ENCODE measurements at places on chromosomes 5 and 9.

DNA sequence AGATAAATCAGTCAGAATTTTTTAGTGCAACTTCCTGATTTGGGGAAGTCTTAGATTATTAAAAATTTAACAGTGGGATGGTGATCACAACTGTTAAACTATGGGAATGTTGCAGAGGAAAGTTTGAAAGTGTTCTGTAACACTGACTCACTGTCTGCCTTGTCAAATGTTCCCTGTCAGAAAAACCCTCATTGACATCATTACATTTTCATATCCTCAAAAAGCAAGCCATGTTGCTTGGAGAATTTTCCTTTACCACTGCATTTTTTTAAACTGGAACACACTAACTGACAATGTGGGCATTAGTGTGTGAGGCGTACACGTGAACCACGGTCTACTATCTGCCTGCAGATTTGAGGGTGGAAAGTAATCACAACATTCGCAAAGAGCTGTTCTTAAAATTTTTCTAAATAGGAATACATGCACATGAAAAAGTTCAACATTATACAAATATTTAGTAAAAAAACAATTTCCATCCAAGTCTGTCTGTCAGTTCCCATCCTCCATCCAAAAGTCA, 28.6 kb upstream of the IL7R start:
- DNase-seq = no peak

GRCh38 chr5:136007271-136007670, 21.5 kb upstream of the TGFBI start:
- DNase-seq = no peak

DNA sequence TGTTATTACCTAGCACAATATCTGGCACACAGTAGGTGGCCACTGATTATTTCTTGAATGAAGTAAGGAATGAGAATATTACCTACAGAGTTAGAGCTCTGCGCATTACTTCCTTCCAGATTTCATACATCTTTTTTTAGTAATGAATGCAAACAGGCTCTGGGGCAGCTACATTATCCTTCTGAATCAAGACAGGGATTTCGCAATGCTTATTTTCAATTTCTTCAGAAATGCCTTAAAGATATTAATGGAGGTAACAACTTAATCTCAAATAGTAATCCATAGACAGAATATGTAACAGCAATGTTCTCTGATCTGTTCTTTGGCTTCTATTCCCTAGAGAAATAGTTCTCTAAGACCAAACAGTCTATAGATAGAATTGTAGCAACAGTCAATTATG, 32.6 kb downstream of the CDKN2A start:
- no peak for DNase-seq

GRCh38 chr5:40410231-40410861, 269.4 kb upstream of the PTGER4 start:
- DNase-seq = no peak

DNA sequence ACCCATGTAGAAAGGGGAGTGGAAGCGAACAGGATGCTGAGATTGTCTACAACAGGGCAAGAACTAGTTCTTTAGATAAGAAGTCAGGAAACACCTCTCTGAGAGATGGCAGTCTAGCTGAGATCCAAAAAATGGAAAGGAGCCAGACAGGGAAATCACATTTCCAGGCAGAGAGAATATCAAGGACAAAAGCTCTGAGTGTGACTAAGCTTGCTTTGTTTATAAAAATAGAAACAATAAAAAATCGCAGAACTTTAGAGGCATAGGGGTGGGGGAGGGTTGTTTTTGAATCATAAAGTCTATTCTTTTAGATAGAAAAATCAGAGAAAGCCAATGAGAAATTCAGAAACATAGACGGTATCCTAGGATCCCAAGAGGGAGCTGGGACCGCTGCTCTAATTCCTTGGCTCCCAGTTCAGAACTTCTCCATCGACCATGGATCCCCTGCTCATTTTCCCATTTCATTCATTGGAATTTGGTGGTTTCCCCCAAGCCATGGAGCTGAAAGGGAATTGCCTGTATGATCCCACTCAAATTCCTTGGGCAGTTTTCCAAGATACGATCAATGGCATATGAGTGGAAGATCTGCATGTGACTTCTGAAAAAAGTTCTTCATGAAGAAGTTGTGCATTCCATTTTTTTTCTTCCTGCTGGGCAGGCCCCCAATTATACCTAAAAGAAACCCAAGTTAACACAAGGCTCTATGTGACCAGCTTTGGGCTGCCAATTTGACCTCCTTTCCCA, 182.0 kb downstream of the GRIA1 start:
- no peak for DNase-seq

GRCh38 chr9:18396102-18396728, 77.7 kb upstream of the ADAMTSL1 start:
- no peak for DNase-seq

GRCh38 chr5:178677429-178677828, 50.6 kb upstream of the CLK4 start:
- DNase-seq = no peak

DNA sequence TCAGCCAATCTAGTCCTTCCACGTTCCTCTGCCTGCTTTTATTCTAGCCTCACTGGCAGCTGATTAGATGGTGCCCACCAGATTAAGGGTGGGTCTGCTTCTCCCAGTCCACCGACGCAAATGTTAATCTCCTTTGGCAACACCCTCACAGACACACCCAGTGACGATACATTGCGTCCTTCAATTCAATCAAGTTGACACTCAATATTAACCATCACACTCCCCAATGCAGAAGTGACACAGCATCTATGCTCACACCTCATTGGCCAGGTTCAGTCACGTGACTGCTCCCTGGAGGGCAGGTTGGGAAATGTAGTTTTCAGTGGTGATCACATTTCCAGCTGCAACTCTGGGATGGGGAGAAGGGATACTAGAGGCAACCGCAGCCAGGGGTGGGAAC, 13.0 kb downstream of the SUSD3 start:
- no peak for DNase-seq

- DNase-seq = no peak
Measured at GRCh38 chr5:147406636-147407035, 103.2 kb downstream of the DPYSL3 start.

DNA sequence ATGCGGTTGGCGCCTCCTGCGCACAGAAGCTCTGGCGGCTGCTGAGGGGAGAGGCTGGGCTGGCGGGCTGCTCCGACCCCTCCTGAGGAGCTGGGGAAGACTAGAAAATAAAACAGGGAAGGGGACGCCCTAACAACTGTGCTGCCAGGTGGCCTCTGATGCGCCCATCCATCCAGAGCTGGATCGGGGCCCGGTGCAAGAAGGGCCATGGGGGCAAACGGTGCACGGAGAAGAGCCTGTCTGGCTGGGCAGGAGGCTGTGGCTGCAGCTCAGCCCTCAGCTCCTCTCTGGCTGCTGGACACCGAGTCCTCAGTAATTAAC, 21.0 kb upstream of the MRNIP start:
- no peak for DNase-seq

GRCh38 chr5:24773261-24773660, 128.5 kb upstream of the CDH10 start:
- DNase-seq = no peak

DNA sequence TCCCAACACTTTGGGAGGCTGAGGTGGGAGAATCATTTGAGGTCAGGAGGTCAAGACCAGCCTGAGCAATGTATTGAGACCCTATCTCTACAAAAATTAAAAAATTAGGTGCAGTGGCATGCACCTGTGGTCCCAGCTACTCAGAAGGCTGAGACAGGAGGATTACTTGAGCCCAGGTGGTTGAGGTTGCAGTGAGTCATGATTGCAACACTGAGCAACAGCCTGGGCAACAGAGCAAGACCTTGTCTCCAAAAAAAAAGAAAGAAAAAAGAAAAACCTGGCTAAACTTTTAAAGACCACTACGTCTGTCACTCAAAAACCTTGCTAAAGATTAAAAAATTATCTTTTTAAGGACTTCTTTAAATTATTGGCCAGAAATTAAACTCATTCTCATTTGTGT, 59.8 kb upstream of the ABCA1 start:
- no peak for DNase-seq

DNA sequence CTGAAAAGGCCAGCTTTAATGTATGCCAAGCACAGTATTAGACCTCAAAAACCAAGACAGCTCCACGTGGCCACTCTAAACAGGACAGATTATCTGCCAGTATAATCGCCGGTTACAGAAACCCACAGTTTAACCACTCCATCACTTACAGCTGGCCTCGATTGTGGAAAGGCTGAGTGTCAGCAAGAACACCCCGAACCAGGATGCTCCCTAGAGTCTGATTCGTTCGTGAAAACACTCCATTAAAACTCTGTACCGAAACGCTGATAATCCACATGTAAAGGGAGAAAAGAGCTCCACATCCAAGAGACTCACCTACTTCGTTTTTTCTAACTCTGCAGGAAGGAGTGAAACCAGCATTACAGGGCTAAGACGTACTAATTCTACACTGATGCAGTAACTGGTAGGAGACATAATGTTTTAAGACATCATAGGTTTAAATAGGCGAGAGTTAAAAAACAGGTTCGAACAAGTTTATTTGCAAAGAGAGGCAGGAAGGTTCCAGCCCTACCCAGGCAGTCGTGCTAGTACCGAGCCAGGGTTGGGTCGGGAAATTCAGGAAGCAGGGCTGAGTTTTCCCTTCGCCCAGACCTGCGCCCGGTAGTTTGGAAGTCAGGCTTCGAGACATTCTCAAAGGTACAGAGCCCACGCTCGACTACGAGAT, 949 bp downstream of the SERINC5 start:
- DNase-seq = no peak

- DNase-seq = no peak
Measured at GRCh38 chr5:151062405-151063141, 18.3 kb downstream of the TNIP1 start.

- DNase-seq = no peak
Measured at GRCh38 chr5:31383734-31384133, 148.2 kb downstream of the DROSHA start.

GRCh38 chr9:19208653-19209052, 21.8 kb upstream of the DENND4C start:
- DNase-seq = no peak

GRCh38 chr9:114193090-114193489, 37.8 kb downstream of the COL27A1 start:
- DNase-seq = no peak

DNA sequence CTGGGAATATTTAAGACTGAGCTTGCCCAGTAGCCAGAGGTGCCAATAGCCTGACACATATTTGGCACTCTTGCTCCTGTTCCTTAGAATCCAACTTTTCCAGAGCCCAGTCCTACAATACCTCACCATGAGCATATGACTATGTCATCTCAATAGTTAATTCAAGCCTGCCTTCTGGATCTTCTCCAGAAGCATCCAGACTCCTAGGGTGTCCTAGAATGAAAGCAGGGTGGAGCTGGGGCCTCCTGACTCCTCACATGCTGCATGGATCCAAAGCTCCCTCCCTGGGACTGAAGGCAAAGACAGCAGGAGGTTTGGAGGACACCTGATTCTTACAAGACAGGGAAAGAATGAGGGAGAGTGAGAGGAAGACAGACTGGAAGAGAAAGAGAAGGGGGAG, 37.9 kb downstream of the SH3TC2 start:
- no peak for DNase-seq

GRCh38 chr5:119032656-119033055, 38.2 kb upstream of the DMXL1 start:
- no peak for DNase-seq

DNA sequence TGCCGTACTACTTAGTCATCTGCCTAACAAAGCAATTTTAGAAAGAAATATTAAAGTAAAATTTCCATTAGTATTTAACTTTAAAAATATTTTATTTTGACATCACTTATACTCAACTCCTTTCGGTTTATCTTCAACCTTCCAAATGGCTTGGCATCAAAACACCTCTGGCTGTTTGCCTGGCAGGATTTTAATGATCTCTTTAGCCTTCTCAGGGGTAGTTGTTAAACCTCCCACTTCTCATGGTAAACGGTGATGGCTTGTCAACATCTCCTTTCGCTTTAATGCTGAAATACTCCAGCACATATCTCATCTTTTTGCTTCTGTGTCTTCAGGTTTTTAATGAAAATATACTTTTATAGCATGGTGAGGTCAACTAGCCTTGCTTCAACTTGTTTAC, 747.1 kb downstream of the CETN3 start:
- DNase-seq = no peak

- DNase-seq = no peak
Measured at GRCh38 chr5:169978714-169979113, 1.6 kb downstream of the INSYN2B start.

- DNase-seq = no peak
Measured at GRCh38 chr5:129807162-129807814, 59.4 kb downstream of the MINAR2 start.

DNA sequence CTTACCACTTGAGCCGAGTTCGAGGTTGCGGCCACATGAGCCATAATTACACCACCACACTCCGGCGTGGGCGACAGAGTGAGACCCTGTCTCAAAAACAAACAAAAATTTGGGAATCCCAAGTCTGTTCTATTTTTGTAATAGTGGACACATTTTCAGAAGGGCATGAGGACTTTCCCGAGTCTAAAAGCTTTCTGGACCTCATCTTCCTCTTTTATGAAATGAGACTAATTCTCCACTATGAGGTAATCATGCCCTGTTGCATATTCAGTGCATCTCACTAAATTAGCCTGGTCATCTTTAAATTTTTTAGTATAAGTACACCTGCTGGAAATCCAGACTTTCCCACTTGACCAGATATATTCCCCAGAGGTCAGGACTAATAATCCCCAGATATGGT, 55.7 kb downstream of the GGTA1 start:
- DNase-seq = no peak

DNA sequence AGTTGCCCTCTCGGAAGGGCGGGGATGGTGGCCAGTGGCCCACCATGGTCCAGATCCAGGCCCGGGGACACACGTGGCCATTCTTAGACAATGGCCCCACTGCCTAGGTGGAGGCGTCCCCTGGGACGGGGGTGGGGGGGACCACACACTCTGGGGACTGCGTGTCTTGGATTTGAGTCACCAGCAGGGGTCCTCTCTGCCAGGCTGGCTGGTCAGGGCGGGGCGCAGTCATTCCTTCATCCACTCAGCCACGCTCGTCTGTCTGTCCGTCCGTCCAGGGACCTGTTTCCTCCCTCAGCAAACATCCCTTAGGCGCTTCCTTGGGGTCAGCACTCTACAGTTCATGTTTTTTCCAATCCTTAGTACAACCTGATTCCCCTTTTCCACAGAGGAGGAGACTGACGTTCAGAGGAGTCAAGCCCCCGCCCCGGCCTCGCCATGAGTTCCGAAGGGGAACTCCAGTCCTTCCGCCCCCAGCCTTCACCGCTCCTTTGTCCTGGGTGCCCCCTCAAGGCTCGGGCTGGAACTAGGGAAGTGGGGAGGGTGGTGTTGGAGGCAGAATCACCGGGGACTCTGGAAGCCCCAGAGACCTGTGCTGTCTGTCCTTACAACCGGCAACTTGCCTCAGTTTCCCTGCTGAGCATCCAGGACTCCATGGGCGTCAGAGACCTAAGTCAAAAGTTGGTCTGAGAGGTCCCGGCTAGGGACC, 276.6 kb upstream of the MVB12B start:
- no peak for DNase-seq

DNA sequence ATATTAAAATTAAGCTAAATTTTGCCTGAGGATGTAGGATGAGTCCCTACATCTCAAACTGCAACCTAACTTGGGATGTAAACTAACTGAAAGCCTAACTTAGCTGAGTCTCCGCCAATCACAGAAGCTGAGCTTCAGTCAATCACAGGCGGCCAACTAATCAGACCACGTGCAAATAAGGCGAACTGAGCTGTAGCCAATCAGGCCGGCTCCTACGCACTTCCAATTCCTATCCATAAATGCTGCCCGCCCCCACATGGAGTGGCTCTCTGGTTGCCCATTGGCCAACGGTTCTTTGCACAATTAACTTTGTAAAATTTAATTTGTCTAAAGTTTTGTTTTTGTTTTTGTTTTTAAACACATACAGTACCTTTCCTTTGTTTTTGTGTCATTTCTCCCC, 13.9 kb upstream of the GPX8 start:
- no peak for DNase-seq

- DNase-seq = no peak
Measured at GRCh38 chr5:124997186-124997893, 250.9 kb upstream of the ZNF608 start.

Data from activated naive CD4-positive, alpha-beta T cell (primary cell).